Activated T-helper 2 cell treated with anti-CD3 and anti-CD28 coated beads, Interferon-gamma antibody, Interleukin-2, Interleukin-4, amounts not matched to agents 10 μg/mL and 5 μg/mL and 100 μg/mL, durations not matched to agents 14 hours and 24 hours and 36 hours (primary cell): ENCODE measurements at places on chromosomes 6 and 20.

DNA sequence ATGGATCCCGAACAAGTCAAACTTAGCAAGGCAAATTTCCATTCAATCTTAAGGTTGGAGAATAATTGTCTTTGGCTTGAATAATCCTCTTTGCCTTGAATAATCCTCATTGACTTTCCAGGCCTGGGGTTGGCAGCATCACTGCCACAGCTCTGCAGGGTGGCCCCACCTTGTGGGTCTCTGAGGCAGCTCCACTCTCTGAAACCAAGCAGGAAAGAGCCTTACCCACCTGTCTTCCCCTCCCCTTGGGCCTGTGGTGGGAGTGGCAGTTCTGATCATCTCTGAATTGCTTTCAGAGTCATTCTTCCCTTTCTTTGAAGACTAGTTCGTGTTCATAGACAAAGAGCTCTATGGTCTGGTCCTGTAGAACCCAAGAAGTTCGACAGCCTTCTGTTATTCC, 47.5 kb downstream of the KCNQ5 start:
- H3K4me1 ChIP-seq = peaks cover 12% of the 10 kb centered on the region
- no peak overlapping the region for H3K27ac ChIP-seq
- H3K36me3 ChIP-seq = no peaks in the 10 kb centered on the region
- H3K27me3 ChIP-seq = no peaks in the 10 kb centered on the region
- no peak overlapping the region for H3K4me3 ChIP-seq

DNA sequence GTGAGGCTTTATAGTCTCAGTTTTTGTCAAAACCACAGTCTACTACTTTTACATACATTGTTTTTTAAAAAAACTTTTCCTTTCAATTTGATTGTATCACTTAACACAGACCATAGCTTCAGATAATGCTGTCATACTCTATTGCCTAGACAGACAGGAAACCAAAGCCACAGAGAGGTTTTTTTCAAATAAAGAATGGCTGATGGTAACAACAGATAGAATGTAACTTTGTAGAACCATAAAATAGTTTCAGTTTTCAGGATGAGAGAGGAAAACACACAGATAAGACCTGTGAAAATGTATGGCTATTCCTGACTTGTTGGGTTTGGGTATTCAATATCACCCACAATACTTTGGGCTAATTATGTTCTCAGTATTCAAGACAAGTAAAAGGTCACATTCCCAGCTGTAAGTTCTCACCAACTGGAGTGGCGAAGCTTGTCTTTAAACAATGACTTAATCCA, 94.0 kb downstream of the ADGRG6 start:
- H3K27me3 ChIP-seq = peaks cover 61% of the 10 kb centered on the region
- H3K4me1 ChIP-seq = peaks cover 12% of the 10 kb centered on the region
- no peak for DNase-seq
- H3K27ac ChIP-seq = no peak overlapping the region
- no peak overlapping the region for H3K4me3 ChIP-seq
- no peaks in the 10 kb centered on the region for H3K36me3 ChIP-seq

DNA sequence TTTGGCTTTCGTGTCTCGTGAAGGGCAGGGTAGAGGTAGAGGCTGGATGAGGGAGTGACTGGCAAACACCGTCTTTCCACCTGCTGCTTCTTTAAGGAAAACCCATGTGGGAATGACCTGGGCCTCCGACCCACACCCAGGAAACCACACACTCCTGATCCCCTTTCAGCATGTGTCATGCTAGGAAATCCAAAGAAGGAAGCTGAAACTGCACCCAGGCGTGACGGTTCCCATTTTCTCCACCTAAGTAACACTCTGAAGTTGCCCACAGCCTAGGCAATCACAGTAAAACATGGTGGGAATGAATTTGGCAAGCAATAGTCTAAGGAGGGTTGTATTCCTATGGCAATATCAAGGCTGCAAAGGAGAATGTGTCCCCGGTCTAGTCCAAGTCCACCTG, 538.4 kb upstream of the NOX3 start:
- H3K27me3 ChIP-seq = no peaks in the 10 kb centered on the region
- no peak for DNase-seq
- H3K4me1 ChIP-seq = no peaks in the 10 kb centered on the region
- H3K36me3 ChIP-seq = no peaks in the 10 kb centered on the region
- no peak overlapping the region for H3K4me3 ChIP-seq

DNA sequence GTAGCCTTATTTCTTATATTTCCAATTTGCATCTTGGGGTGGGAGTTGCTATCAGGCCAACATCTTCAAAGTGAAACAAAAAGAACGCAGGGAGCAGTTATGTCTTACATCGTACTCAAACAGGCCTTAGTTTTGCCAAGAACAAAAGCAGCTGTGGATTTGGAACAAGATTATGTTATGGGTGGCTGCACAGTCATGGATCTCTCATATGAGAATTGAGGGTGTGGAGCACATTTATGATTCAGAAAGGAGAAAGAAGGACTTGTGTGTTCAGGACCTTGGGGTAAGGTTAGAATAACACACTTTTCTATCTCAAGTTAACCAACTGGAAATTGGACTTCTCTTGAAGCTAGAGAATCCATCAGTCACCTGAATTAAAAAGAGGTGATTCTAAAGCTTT, 259.9 kb downstream of the FOXA2 start:
- DNase-seq = no peak
- no peak overlapping the region for H3K4me3 ChIP-seq
- no peak overlapping the region for H3K27ac ChIP-seq
- no peaks in the 10 kb centered on the region for H3K36me3 ChIP-seq
- no peaks in the 10 kb centered on the region for H3K4me1 ChIP-seq
- no peaks in the 10 kb centered on the region for H3K27me3 ChIP-seq

- H3K36me3 ChIP-seq = no peaks in the 10 kb centered on the region
- no peaks in the 10 kb centered on the region for H3K4me1 ChIP-seq
- peaks cover 20% of the 10 kb centered on the region for H3K27me3 ChIP-seq
- H3K4me3 ChIP-seq = no peak overlapping the region
These were observed 23.6 kb downstream of the LRP11 start for GRCh38 chr6:149840345-149841075.

DNA sequence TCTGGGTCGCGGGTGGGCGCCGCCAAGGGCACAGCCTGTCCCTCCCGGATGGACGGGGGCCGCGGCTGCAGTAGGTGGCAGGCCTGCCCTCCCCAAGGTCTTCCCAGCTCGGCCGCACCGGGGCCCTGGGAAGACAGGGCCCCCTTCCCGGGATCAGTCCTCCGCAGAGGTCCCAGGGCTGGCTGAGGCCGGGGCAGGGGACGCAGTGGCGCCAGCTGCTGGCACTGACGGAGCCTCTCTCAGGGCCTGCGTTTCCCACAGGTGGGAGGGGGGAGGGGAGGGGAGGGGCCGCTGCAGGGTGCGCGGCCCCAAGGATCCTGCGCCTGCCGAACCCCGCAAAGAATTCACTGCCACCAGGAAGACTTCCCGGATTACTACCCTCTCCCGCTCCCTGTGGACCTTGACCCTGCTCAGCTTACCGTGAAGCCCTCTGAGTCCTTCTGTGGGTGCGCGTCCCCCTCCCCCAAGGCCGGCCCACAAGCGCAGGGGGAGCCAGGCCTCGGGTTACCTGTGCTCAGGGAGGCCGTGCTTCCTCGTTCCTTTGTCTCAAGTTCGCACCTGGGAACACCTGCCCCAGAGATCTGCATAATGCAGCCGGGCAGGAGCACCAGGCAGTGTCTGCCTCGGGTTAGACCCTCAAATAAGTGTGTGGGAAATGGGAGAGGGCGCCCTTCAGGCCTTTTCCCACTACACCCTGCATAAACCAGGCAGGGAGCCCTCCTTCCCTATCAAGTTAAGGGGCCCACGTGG, 5.1 kb downstream of the LZTS3 start:
- no peak overlapping the region for H3K4me3 ChIP-seq
- H3K27me3 ChIP-seq = peaks cover 43% of the 10 kb centered on the region
- no peak overlapping the region for H3K27ac ChIP-seq
- H3K36me3 ChIP-seq = no peaks in the 10 kb centered on the region

- peaks cover 7% of the 10 kb centered on the region for H3K4me1 ChIP-seq
- no peaks in the 10 kb centered on the region for H3K36me3 ChIP-seq
- H3K27ac ChIP-seq = no peak overlapping the region
- peaks cover 60% of the 10 kb centered on the region for H3K27me3 ChIP-seq
- H3K4me3 ChIP-seq = no peak overlapping the region
These were observed 4.2 kb downstream of the FOXC1 start for GRCh38 chr6:1613688-1614447.
